NT2/D1 (cell line): ENCODE measurements at places on chromosomes 3 and 15.
A peak's percentile ranks its signal among the peaks of the same experiment; 100 is the strongest.

DNA sequence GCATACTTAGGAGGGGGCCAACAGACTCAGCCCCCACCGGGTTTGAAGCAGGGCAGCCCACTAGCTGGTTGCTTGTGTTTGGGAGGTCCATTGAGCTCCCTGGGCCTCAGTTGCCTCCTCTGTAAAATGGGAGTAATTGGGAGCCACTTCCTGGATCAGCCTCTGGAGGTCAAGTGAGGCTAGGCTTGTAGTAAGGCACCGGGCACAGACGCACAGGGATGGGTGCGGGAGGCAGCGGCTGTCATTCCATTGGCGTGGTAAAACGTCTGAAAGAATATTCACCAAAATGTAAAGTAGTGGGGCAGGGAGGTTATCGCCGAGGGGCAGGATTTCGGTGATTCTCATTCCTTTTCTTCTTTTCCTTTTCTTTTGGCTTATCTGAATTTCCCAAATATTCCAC lies 64.6 kb downstream of the TLE3 start:
- no peak for DNase-seq

DNA sequence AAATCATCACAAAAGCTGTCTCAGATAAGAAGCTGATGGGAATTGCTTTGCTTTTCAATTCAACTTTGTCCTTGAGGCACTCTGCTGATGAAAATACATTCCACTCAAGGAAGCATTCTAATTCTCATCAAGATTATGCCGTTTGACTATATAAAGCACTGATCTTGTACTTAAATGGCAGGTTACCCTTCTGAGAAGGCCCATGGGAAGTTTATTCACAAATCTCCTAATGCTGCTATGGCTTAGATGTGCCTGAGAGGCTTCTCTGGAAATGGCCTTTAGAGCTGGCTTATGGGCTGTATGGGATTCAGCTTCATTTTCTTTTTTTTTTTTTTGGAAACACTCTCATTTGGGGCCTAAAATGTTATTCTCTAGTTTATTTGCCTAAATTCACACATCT lies 69.7 kb upstream of the ARNT2 start:
- no peak for DNase-seq

DNA sequence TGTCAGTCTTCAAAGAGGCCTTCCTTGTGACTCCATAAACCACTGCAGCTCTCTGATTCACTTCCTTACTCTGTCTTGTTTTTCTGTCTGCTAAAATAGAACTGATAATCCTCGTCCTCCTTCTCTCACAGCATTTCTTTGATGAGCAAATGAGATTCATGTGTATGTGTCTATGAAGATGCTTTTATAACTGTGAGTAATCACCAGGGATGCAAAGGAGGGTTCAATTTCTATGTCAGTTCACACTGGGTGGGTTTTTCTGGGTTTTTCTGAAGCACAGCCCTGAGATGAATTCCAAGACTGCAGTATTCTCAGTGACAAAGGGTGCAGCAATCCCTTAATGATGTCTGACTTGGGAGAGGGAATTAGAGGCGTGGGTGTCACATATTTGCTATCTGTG lies 746.6 kb upstream of the CFAP20DC start:
- no peak for DNase-seq

GRCh38 chr3:115550285-115550761 lies 73.0 kb upstream of the GAP43 start:
- DNase-seq = no peak

- DNase-seq = no peak
Observed at GRCh38 chr3:88595026-88595425, 445.3 kb downstream of the C3orf38 start.

- DNase-seq = no peak
Observed at GRCh38 chr3:58011580-58011979, 3.4 kb downstream of the FLNB start.

DNA sequence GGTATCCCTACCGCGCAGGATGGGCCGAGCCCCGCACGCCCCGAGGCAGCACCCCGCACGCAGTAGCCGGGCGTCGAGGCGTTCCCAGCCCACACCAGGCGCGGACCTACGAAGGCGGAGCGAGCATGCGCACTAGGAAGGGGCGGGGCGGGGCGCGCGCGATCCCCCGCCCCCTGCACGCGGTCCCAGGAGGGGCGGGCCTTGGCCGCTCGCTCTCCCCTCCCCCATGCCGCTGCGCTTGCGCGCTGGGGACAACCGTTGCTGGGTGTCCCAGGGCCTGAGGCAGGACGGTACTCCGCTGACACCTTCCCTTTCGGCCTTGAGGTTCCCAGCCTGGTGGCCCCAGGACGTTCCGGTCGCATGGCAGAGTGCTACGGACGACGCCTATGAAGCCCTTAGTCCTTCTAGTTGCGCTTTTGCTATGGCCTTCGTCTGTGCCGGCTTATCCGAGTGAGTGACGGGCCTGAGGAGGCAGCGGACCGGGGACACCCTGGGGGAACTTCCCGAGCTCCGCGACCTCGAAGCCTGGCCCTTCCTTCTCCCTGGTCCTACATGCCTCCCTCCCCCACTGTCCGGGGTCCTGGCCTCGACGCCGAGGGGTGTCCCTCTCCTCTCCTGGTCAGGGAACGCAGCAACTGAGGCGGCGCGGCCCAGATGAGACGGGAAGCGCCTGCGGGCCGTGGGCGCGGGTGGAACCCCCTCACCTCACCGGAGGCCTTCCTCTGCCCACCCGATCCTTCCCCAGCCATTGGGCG lies at the start of gene SPESP1:
SPESP1 (plus strand) TSS at position 258 of the 755 bp plus-strand sequence; CDS start at position 387, 129 bp downstream.
- DNase-seq = peak; percentile 50

- DNase-seq = no peak
Observed at GRCh38 chr3:187640569-187641059, 29.6 kb downstream of the SST start.
